ENCODE measurements at places on chromosomes 16 and 17.

GRCh38 chr16:75089486-75090202, 26.9 kb downstream of the LDHD start:
- DNase-seq, result no peak

- no peak for DNase-seq
These were observed at the start of gene MMD for GRCh38 chr17:55421179-55421934. TSS of gene MMD (minus strand) at chr17:55421835. CDS start at chr17:55421695, 140 bp downstream.

DNA sequence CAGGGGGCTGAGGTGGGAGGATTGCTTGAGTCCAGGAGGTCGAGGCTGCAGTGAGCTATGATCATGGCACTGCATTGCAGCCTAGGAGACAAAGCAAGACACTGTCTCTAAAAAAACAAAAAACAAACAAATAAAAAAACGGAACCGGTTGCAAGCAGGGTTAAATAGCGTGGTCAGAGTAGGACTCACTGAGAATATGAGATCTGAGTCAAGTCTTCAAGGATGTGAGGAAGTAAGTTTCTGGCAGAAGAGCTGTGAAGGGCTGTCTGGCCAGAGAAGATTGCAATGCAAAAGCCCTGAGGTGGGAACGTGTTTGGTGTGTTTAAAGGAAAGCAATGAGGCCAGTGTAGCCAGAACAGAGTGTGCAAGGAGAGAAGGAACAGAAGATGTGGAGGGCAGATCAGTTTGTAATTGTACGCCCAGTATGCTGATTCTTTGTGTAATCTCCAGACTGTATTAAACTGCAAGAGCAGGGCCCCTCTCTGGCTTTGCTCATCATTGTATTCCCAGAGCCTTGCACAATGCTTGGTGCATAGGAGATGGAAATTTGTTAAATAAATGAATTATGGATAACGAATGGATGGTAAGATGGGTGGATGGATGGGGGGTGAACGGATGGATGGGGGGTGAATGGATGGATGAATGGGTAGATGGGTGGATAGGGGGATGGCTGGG, 6.3 kb downstream of the G6PC1 start:
- no peak for DNase-seq

DNA sequence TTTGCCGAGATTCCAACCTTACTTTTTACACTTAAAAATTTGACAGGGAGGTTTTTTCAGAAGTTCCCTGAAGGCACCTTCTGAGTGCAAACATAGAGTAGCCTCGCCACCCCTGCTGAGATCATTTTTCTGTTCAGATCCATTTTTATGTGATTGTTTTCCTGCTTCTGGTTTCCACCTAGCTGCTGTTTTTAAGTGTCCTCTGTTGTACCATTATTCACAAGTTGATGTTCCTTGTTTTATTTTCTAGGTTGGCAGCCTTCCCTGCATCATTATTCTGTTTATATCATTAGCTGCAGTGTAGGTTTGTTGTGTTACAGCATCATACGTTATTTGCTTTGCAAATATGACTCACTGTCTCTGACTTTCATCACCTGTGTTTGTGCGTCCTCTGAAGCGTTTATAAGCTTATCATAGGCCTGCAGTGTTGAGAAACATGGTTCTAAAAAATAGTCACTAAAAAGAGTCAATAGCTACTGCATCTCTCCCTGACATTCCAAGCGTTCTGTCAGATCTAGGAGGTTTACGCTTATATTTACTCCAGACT, 116.9 kb upstream of the CLEC3A start:
- no peak for DNase-seq

DNA sequence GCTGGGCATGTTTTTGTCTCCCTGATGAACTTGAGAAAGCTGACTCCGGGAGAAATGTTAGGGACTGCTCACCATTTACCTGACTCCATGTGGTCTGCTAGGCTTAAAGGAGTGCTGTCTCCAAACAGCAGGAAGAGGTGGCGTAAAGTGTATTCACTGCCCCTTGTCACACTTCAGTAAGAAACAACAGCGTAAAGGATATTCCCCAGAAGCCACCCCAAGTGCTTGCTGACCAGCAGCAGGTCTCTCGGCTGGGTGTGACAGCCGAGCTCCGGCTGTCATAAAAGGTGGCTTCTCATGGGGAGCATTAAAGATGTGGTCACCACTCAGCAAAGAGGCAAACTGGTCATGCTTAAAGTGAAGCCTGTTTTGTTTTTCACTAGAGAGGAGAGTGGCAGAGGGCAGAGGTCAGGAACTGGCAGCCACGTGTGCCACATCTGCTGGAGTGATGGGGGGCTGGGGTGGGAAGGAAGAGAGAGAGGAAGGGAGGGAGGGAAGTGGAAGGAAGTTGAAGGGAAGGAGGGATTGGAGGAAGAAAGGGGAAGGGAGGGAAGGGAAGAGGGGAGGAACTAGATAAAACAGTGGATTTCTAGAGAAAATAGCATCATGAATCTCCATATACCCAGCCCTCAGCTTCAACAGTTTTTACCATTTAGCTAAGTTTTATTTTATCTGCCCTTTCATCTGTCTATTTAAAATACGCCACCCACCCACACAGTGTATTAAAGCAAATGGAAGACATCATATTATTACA, 119.3 kb downstream of the CLEC16A start:
- no peak for DNase-seq

- no peak for DNase-seq
These were observed 551 bp downstream of the WDR81 start for GRCh38 chr17:1724869-1725641.

DNA sequence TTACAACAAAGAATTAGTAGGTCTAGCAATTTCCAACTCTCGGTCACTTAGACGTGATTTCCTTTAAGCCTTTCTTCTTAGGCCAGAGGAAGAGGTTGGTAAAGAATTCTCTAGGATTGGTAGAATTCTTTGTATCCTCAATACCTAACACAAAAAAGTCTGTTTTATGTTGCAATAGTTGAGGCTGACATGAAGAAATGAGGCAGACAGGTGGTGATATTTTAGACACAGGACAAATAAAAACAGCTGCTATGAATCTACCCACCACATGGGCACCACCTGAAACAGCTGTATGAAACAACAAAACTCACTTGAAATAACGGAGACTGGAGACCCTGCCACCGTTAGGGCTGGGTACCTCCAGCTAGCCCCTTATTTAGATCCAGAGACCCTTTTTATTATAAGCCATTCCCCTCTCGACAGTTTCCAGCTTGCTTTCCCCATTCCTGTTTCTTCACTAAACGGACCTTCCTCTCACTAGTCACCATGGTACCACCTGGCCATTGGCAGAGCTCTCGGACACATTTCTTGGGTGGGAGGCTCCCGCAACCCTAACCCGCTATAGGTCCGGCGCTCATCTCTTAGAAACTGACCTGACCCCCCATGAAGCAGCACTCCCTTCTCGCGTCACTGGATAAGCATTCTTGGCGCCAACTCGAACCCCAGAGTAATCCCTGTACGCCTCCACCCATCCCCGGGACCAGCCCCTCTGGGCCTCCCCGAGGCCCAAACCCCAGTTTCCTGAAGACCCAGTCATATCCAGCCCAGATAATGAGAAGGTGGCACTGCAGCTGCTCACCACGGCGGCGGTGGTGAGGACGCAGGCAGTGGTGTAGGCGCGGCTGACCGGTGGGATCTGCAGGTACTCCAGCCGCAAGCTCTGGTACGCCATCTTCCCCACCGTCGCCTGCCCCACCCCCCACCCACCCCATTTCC, at the start of gene DERL2:
TSS of gene DERL2 (minus strand) at position 909 of the 936 bp plus-strand sequence. CDS start at position 892, 17 bp downstream.
- no peak for DNase-seq

DNA sequence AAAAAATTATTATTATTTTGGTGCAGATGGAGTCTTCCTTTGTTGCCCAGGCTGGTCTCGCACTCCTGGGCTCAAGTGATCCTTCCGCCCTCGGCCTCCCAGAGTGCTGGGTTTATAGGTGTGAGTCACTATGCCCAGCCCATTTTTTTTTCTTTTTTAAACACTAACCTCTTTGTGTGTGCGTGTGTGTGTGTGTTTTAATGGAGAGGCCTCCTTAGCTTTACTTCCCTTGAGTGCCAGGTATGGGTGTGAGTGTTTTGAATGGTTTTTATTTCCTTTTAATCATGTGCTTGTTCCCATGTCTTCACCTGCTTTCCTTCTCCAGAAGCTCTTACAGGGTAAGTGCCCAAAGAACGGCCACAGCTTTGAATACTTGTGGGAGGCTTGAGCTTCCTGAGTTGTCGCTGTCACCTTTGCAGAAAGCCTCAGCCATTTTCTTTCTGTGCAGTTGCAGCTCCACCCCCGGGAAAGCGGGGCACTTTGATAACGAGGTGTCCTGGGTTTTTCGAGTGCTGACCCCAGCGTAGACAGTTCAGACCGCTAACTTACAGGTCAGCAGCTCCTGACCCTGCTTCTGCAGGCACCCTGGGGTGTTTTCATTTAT, 22.6 kb downstream of the AKAP1 start:
- no peak for DNase-seq

- no peak for DNase-seq
These were observed 5.0 kb downstream of the CYBC1 start for GRCh38 chr17:82445542-82445941.

- DNase-seq, result no peak
These were observed 3.0 kb upstream of the NRN1L start for GRCh38 chr16:67881621-67882161.

GRCh38 chr16:69508033-69508755, 57.6 kb upstream of the NFAT5 start:
- no peak for DNase-seq

- no peak for DNase-seq
These were observed 37.6 kb downstream of the FTO start for GRCh38 chr16:53741546-53741945.

DNA sequence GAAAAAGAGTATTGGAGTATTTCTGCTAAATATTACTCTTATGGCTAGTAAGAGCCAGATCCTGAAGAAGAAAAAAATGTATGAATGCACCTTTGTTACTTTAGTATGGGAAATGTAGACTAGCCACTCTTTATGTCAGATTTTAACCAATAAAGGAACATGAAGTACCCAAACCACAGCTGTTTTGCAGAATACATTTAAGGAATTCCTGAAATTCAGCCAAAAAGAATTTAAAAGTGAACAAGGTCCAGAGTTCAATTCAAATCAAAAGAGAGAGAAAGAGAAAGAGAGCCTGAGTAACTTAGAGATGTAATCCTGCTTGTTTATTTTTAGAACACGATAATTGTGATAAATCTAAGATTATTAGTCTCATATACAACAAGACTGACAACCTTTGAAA, 1.2 kb downstream of the KCNJ16 start:
- no peak for DNase-seq

DNA sequence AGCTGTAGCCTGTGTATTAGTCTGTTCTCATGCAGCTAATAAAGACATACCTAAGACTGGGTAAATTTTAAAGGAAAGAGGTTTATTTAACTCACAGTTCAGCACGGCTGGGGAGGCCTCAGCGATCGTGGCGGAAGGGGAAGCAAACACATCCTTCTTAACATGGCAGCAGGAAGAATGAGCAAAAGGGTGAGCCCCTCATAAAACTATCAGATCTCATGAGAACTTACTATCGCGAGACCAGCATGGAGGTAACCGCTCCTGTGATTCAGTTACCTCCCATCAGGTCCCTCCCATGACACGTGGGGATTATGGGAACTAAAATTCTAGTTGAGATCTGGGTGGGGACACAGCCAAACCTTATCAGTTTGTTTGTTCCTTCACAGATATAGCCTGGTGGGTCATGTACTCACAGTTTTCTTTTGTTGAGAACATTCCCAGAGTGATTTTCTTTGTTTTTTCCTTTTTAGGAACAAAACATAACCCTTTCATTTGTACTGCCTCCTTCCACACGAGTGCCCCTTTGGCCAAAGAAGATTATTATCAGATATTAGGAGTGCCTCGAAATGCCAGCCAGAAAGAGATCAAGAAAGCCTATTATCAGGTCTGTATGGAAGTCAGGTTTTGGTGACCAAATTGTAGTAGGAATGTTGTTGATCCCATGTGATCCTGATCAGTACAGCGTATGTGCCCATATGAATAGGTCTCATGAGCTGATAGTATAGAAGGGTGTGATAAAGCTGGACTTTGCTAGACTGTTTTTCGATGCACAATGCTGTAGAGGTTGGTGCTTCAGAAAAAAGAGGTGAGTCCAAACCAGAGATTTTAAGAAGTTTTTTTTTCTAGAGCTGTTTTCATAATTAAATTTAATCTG, 8.5 kb downstream of the DNAJA3 start:
- DNase-seq, result no peak

- DNase-seq, result no peak
These were observed 11.6 kb downstream of the KRT33A start for GRCh38 chr17:41338961-41339485.

DNA sequence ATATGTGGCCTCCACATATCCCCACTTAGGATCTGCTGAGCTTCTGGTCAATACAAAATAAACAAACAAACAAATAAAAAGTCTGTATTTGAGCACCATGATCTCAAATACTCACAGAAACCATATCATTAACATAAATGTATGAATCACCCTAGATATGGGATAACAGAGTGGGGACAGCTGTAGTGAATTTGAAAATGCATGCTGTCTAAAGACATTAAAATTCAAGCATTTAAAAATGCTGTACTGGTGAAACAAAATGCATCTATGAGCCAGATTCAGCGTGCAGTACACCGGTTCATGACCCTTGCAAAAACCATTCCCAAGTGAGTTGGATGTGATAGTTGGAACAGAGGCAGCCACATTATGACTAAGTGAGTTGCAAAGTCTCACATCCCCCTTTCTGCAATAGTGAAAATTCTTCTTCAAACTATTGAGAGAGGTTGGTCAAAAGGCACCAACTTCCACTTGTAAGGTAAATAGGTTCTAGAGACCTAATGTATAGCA, 12.3 kb downstream of the GRIN2A start:
- DNase-seq, result no peak

DNA sequence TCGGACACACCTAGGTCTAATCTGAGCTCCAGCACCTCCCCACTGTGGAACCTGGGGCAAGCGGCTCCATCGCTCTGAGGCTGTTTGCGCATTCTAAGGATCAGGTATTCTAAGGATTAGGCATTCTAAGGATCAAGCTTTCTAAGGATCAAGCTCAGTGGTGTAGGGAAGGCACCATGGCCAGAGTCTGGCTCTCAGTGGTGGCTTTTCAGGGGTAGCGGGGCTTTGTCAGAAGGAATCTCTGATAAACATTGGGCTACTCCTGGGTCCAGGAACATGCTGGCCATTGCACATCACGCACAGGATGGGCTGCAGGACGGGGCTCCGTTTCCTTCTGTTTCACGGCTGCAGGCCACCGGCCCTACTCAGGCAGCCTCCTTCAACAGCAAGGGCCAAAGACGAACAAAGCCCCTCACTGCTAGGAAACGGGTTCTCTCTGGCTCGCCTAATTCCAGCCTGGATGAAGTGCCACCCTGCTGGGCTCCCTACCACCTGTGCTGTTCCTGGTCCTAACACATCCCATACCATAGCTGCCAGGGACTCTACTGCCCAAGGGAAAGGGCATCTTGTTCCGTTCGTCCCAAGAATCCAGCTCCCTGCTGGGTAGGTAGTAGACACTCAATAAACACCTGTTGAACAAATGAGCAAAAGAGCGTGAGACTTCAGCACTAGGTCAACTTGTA, 5.5 kb downstream of the C1QTNF1 start:
- no peak for DNase-seq

- no peak for DNase-seq
These were observed 18.9 kb downstream of the MYBBP1A start for GRCh38 chr17:4536259-4536741.

Data from activated CD4-positive, alpha-beta T cell treated with anti-CD3 and anti-CD28 coated beads for 1 hour (primary cell).